ENCODE measurements at places on chromosomes 7 and 10.

GRCh38 chr7:54992871-54993475 lies 25.8 kb upstream of the EGFR start:
- DNase-seq: no peak

DNA sequence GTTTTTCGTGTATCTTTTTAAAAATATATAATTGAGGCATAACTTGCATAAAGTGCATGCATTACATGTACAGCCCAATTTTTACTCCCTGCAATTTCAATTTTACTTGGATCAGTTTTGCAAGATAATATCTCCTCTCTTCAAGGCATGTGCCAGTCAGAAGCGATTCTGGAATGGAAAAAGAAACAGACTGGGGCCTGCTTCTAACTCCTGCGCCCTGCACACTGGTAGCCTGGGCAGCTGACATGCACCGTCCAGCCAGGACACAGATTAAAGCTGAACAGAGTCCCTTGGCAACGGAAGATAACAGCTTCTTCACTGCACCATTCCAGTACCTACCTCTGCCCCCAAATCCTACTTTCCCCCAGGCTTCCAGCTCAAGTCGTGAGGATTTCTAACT lies 182.1 kb downstream of the FAM107B start:
- no peak for DNase-seq

DNA sequence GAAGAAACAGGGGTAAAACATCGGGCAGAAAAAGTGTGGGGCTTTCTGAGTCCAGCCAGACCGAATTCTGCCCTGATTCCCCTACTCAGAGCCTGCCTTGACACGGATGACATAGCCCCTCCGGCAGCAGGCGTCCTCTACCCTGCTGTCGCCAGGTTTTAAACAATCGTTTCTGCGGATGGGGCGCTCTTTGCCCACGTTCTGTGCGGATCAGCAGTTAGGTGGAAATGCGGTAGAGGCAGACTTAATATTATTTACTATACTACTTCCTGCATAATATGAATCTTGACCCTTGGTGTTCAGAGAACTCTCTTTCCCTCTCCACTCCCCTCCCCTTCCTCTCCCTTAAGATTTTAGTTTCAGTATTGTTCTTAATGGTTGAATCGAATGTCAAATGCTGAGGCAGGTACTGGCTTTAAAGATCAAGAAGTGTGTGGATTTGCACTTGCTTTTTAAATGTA lies 2.4 kb downstream of the GATA3 start:
- peak; percentile 67 for DNase-seq

DNA sequence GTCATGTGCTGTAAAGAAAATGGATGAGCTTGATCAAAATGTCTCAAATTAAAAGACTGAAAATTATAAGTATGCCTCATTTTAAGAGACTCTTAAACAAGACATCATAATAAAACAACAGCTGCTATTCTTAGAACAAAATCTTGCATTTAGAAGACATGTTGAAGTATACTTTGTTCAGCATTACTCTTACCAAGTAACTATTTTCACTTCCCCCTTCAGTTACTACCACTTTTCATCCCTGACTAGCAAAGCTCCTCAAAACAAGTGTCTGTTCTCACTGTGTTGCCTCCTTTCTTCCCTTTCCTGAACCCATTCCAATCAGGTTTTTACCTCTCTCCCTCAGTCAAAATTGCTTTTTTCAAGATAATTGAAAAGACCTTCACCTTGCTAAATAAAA lies 31.6 kb downstream of the ELAPOR2 start:
- no peak for DNase-seq

GRCh38 chr7:17781491-17782215 lies 158.6 kb downstream of the SNX13 start:
- no peak for DNase-seq

All from activated naive CD4-positive, alpha-beta T cell treated with anti-CD3 and anti-CD28 coated beads for 36 hours (primary cell).